Brain pericyte (primary cell): ENCODE measurements at places on chromosomes 1 and 21.
A peak's percentile ranks its signal among the peaks of the same experiment; 100 is the strongest.

GRCh38 chr1:21383785-21384401 is 56.0 kb upstream of the NBPF3 start:
- no peak for DNase-seq

GRCh38 chr1:183480971-183481441 is 8.7 kb downstream of the SMG7 start:
- no peak for DNase-seq

GRCh38 chr21:41636636-41637630 is 129.0 kb upstream of the TMPRSS2 start:
- DNase-seq = no peak

DNA sequence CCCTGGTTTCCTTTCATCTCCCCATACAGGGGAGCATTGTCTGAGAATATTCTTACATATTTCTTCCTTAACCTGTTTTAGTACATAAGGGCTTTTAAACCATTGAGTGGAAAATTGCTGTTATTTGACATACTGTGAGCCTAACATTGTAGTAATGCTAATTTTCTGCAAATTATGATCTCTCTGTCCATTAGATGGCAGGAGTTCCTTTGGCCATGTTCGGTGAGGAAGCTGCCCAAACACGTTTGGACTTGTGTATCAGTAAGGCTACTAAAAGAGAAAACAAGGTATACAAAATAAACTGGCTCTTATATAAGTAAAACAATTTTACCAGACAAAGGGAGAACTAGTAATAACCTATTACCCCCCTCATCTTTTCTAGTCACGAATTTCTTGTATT is 29.2 kb downstream of the CDC7 start:
- DNase-seq = no peak

GRCh38 chr1:166947398-166948043 is 27.8 kb downstream of the ILDR2 start:
- no peak for DNase-seq

- no peak for DNase-seq
Observed at GRCh38 chr1:153352523-153352922, 3.9 kb upstream of the PGLYRP4 start.

DNA sequence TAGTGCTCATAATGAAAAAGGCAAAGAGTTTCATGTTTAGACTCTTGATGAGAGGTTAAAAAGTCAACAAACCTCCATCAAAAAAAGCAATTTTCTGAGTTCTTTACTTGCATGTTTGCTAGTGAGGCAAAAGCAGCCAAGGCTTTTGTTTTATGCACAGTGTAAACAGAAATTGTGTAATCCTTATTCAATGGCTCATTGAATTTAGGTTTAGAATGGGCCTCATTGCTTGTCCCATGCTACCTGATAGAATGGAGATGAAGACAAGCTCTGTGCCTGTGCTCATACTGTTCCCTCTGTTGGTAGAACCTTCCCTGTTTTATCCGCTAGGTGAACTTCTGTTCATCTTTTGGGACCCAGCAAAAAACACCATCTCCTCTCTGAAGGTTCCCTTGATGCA is 10.0 kb upstream of the LRRC8D start:
- DNase-seq = no peak

- peak; percentile 64 for DNase-seq
Observed at GRCh38 chr1:230104395-230105244, 37.6 kb downstream of the GALNT2 start.

DNA sequence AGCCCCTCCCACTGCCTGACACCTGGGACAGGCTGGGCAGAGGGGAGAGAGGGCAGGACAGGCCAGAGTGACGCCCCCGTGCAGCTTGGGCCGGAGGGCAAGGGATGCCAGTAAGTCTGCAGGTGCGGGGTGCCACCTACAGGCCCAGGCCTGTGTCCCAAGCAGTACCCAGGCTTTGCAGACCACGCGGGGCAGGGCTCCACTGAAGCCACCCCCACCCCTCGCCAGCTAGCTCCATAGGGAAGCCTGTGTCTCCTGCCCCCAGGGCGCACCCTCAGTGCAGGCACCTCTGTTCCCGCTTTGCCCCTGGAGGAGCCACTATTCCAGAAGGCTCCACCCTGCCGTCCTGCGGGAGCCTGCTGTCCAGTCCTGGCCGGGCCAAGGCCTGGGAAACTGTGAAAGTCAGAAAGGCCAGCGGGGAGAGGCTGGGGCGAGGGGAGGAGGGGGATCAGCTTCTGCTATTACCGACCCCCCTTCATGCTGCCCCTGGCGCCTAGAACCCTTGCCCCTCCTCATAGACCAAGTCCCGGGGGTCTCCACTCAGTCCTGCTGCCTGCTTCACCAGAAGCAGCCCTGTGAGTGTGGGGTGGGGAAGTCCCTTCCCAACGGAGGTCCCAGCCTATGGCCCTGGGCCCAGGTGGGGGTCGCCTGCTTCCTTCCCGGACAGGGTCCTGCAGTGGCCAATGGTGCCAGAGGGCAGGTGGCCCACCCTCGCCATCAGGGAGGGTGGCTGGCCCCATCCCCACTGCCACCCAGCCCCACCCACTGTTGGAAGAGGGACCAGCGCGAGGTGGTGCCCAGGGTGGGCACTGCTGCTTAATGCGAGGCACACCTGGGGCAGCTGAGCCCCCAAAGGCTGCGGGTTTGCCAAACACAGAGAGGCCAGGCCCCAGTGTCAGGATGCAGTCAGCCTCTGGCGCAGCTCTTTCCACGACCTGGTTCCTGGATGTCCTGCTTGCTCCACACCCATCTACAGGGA is 54.4 kb downstream of the KCNAB2 start:
- DNase-seq = no peak

GRCh38 chr21:36349315-36349714 is 29.3 kb downstream of the MORC3 start:
- no peak for DNase-seq

GRCh38 chr21:16145479-16145878 is 415.7 kb downstream of the USP25 start:
- DNase-seq = no peak

DNA sequence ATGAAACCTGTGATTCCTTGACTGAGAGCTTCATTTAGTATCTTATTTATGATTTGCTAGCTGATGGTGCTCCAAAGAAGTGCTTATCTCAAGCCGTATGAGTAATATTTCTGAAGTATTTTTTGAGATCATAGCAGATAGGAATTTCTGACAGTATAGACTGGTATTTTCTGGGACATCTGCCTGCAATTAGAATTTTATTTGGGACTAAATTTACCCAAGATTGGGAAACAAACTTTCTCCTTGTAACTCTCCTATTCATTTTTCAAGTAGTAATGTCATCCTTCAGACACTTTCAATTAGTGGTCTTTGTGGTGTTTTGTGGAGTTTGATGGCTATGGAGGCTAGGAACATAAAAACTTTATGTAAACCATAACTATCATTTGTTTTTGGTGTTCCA is 597.2 kb upstream of the ZP4 start:
- DNase-seq = no peak

- no peak for DNase-seq
Observed at GRCh38 chr21:44329086-44329889, 9.9 kb downstream of the CFAP410 start.

DNA sequence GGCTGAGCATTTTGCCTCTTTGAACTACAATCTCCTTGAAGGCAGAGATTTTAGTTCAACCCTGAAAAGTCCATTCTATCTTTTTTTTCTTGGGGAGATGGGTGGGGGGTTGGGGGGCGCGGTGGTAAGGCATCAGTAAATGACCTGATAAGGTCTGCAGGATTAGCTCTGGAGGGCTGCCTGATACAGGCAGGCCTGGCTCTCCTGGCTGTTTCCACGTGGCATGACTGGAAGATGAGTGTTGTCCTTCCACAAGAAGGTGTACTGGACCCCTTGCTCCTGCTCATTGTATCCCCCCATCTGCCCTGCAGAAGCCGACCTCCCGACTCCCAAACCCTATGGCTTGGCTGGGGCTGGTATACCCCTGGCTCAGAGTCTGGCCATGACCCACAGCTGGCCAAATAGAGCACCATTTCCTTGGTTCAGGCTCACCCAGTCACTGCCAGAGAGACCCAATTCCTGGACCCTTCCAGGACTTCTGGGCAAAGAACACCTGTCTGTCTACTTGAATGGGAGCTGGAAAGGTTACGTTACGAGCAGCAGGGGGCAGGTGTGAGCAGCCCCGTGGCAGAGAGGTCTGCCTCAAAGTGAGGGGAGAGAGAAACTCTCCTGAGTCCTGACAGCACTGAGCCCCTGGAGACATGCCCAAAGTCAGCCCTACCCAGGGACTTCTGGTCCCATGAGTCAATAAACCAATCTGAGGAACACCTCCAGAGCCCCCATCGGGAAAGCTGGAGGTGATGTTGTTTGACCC is 17.0 kb downstream of the DHRS3 start:
- DNase-seq = no peak

GRCh38 chr1:1032424-1032823 is 12.5 kb downstream of the AGRN start:
- no peak for DNase-seq

DNA sequence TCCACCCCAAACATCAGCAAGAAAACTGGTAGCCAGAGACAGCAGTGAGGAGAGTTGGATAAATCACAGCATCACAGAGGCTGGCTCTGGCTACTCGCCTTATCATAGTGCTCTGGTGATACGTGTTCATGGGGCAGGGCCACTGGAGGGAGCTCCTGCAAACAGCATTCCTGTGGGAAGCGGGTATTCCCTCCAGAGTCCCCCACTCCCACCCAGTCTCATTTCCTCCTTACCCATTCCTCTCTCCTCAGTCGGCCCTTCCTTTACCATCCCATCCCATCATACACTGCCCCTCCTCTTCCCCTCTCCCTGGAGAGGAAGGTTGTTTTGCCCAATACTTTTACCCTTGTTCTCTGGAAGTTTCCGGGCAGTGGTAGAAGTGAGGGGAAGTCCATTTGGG is 7.1 kb downstream of the NHLH2 start:
- DNase-seq = no peak

- no peak for DNase-seq
Observed at GRCh38 chr1:227035316-227035715, 95.2 kb downstream of the COQ8A start.

DNA sequence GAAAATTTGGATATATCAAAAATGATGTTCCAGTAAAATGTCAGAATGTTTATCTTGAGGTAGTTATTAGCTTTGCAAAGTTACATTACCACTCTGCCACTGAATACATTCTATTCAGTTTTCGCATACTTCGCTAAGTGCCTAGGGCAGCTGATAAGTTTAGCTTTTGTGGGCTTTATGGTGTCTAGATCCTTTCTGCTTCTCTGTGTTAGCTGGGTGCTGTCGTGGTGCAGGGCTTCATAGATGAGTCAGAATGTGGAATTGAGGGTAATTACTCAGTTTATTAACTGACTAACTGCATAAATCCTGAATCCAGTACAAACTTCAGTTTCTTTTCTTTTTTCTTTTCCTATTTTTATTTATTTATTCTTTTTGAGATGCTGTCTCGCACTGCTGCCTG is 21.5 kb downstream of the NCAM2 start:
- no peak for DNase-seq

DNA sequence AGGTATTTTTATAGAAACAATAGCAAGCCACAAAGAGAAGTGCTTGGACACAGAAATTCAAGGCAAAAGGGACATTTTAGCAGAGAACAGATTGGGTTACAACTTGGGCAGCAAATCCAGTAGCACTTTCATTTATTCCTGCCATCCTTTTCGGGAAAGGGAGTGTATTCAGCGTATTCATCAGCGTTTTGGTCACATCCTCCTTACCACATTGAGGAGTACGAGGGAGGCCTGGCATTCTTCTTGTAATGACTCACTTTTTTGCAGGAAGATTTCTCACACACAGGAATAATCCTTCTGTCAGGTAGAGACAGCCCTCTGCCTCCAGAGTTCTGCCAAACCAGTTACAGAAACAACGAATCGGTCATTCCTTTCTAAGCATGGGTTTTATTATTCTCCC is 18.1 kb upstream of the FAM78B start:
- DNase-seq = no peak

DNA sequence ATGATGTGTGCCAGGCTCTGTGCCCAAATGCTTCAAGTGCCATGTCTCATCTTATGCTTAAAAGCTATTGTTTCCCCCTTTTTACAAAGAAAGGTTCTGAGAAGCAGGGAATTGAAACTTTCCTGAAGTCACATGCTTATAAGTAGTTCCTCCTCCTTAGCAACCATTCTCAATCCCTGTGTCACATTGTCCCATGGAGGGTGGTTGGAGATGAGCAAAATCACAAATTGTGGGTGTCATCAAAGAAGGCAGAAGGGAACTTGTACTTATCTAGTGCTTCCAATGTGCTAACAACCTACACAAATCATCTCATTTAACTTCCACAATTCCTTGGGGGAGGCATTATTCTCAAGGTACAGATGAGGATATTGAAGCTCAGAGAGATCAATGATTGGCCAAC is 10.1 kb upstream of the ERICH3 start:
- DNase-seq = no peak

GRCh38 chr1:9728451-9729295 is 77.1 kb downstream of the PIK3CD start:
- DNase-seq = no peak

DNA sequence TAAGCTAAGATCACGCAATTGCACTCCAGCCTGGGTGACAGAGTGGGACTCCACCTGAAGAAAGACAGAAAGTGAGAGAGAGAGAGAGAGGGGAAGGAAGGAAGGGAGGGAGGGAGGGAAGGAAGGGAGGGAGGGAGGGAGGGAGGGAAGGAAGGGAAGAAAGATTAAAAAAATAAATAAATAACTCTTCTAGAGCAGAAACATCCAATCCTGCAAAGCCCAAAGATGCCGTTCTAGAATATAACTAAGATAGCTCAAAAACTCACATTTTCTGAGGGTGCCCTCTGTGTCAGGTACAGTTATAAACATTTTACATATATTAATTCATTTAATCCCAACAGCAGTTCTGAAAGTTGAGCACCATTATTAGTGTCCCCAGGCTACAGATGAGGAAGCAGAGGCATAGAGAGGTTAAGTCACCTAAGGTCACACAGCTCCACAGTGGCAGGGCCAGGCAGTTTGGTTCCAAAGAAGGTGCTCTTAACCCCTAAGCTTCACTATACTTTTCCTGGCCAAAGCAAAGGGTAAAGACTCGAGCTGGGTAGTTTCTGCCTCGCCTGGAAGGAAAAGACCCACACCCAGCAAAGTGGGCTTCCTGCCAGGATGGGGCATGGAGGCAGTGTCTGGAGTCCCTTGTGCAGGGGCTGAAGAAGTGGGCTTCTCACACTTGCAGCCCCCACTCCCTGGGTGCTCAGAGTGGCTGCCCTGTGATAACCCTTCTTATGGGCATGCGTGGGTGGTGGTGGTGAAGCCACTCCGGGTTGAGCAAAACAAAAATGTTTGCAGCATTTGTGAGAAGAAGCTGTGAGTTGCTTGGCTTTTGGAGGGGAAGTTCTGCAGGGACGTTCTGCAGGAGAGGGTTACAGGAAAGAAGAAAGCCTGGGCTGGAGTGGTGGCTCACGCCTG is 7.9 kb upstream of the PIK3CD start:
- no peak for DNase-seq

DNA sequence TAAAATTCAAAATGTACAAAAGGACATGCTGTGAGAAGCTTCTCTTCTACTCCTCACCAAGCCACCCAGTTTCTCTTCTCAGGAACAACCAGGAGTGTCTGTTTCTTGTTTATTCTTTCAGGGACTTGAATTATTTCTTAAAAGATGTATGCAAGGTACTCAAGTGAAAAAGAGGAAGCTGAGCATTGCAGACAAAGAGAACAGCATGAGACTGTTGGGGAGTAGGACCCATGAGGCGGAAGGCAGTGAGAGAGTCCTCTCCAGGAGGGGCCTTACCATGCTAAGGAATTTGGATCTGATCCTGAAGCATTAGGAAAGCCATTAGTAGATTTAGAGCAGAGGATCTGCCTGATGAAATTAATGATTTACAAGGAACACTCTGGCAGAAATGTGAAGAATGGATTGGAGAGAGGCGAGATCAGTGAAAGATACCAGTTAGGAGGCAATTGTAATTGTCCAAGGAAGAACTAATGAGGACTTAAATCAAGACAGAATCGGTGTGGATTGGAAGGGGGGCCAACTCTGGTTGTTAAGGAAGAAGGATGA is 14.7 kb upstream of the SSX2IP start:
- no peak for DNase-seq
